GM23248 (cell line): ENCODE measurements at places on chromosomes 2 and 18. TPM values are rescaled to one million over a fixed set of nuclear protein-coding genes. Genes with fewer than 3 reads are reported as not detected.

DNA sequence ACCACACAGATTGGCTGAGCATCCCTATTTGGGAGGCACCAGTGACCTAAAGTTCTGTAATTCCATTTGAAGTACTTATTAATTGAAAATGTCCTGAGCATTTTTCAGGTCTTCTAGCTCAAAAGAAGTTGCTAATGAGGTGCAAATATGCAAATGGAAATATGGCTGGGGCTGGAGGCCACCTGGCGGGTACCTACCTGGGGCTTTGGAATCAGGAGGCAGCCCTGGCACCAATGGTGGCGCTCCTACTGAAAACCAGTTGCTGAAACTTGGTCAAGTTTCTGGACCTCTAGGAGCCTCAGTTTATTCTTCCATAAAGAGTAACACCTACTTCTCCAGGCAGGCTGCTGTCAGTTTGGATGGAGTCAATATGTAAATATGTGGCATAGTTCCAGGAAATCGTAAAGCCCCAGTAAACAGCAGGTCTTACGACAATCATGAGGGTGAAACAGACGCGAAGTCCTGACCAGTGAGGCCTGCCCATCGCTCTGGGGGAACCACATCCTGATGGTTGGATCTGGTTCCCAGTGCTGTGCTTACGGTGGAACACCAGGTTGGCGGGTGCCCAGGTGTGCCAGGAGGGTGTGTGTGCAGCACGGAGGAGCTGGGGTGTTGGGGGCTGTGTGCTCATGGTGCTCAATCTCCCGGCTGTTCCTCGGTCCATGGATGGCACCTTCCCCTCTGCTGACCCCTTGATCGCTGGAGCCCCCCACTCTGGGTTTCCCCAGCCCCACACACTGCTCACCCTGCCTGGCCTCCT, 186.1 kb downstream of the TWIST2 start:
- H3K27ac ChIP-seq: no peak overlapping the region
- H3K36me3 ChIP-seq: no peaks in the 10 kb centered on the region
- no peak overlapping the region for H3K4me3 ChIP-seq
- no peak for DNase-seq
- no peaks in the 10 kb centered on the region for H3K4me1 ChIP-seq
- H3K27me3 ChIP-seq: peaks cover 9% of the 10 kb centered on the region; the same call in 1 of the 2 replicates

INHBB gene
- 3.4 and 5.6 TPM in 2 replicates for total RNA-seq

CRYGB gene
- not detected in 2 replicates for total RNA-seq

GRCh38 chr2:42925742-42926433, 133.5 kb upstream of the HAAO start:
- peaks cover 72% of the 10 kb centered on the region for H3K4me1 ChIP-seq
- H3K27ac ChIP-seq: peak overlapping the region; percentile 99
- no peaks in the 10 kb centered on the region for H3K27me3 ChIP-seq
- DNase-seq: peak; percentile 65
- no peak overlapping the region for H3K4me3 ChIP-seq

DNA sequence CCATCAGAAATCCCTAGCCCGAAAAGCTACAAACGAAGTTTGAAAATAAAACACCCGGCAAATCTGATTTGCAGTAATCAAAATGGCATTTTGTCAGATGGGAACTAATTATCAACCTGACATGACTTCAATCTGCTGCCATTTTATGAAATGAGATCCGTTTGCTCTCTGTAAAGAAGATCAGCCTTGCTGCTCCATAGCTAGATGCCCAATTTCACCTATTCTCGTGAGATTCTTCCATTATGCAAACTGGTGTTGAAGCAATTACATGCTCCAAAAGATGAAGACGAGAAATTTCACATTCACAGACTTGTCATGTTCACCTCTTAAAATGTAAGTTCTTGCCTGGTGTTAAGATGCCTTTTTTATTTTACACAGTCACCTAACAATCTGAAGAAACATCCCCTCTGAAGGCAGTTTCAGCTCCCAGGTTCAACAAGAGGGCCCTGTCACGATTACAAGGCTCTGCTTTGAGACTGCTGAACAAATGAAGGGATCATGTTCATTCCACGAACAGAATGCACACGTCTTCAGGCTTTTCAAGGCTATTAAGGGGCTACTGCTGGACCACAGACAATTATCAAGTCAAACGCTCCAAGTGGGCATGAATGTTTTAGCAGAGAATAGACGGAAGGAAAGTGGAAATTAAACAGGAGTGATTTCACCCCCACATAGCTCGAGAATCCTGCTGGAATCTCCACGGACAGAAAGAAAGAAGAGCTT, 172.6 kb upstream of the PID1 start:
- H3K36me3 ChIP-seq: no peaks in the 10 kb centered on the region
- H3K27me3 ChIP-seq: no peaks in the 10 kb centered on the region
- peaks cover 31% of the 10 kb centered on the region for H3K4me1 ChIP-seq
- no peak for DNase-seq
- no peak overlapping the region for H3K4me3 ChIP-seq
- no peak overlapping the region for H3K27ac ChIP-seq

GRCh38 chr2:239688122-239688681, 287.4 kb upstream of the HDAC4 start:
- no peaks in the 10 kb centered on the region for H3K36me3 ChIP-seq
- no peak overlapping the region for H3K27ac ChIP-seq
- H3K27me3 ChIP-seq: peaks cover 8% of the 10 kb centered on the region; the same call in 1 of the 2 replicates
- no peak for DNase-seq

DNA sequence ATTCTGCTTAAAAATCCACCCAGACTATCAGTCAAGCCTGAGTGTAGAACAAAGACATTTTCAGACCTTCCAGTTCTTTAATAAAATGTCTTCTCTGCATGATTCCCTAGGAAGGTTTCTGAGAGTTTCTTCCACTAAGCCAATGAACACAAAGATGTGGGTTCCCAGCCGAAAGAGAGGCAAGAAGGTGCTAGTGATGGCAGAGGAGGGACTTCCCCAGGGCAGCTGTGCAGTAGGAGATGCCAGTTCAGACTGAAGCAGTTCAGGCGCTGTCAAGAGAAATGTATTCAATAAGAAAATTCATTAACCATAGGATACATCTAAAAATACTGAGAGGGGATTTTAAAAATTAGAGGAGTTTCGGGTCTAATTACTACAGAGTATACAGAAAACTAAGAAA, 83.3 kb downstream of the RND3 start:
- H3K27me3 ChIP-seq: no peaks in the 10 kb centered on the region
- no peaks in the 10 kb centered on the region for H3K36me3 ChIP-seq
- no peak overlapping the region for H3K27ac ChIP-seq
- H3K4me3 ChIP-seq: peak overlapping the region; percentile 63

DNA sequence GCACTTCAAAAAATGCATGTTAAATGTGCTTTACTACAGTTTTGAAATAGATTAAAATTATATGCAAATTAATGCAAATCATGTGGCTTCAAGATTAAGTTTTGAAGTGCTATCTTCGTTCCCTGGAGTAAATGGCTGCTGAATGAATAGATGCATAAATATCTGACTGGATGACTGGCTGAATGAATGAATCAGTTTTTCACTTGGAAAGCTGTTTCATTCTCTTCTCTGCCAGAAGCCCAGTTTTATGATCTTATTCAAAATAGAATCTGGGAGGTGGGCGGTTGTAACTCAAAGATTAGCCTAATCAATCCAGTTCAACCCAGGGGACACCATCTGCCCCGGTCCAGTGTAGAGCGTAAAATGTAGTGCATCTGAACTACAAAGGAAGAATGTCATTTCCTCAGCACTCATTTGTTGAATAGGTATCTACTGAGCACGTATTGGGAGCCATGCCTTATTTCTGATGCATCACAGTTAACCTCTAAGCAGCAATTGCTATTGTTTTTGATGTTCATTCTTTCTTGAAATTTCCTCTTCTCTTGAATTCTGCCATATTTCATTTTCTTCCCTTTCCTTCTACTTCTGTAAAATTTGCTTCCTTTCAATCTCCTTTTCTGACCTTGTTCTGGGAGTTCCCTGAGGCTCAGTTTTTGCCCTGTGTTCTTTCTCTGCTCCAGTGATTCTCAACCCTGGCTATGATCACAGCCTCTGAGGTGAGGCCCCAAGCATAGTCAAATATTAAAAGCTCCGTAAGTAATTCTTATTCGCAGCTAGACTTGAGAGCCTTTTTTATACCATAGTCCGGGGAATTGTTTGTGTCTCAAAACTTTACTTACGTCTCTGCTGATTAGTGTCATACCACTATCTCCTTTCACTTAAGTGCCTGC, 282.7 kb downstream of the PARD3B start:
- no peak overlapping the region for H3K4me3 ChIP-seq
- no peaks in the 10 kb centered on the region for H3K27me3 ChIP-seq
- H3K4me1 ChIP-seq: no peaks in the 10 kb centered on the region
- no peak overlapping the region for H3K27ac ChIP-seq
- DNase-seq: no peak

GRCh38 chr2:121076885-121077549, 208.0 kb downstream of the TFCP2L1 start:
- DNase-seq: peak; percentile 76
- no peaks in the 10 kb centered on the region for H3K27me3 ChIP-seq
- no peak overlapping the region for H3K4me3 ChIP-seq
- no peaks in the 10 kb centered on the region for H3K36me3 ChIP-seq
- no peak overlapping the region for H3K27ac ChIP-seq

CFAP65 gene
- not detected in 2 replicates for total RNA-seq

GRCh38 chr2:217622205-217623060, 380.4 kb downstream of the TNS1 start:
- H3K27ac ChIP-seq: no peak overlapping the region
- DNase-seq: peak; percentile 19
- H3K4me3 ChIP-seq: no peak overlapping the region
- H3K4me1 ChIP-seq: peaks cover 15% of the 10 kb centered on the region; the same call in 1 of the 2 replicates
- no peaks in the 10 kb centered on the region for H3K36me3 ChIP-seq

- H3K4me1 ChIP-seq: no peaks in the 10 kb centered on the region
- no peaks in the 10 kb centered on the region for H3K36me3 ChIP-seq
- no peaks in the 10 kb centered on the region; the same call in 1 of the 2 replicates for H3K27me3 ChIP-seq
- DNase-seq: no peak
Measured at GRCh38 chr2:29014331-29014730, 33.2 kb downstream of the TOGARAM2 start.

FSHR gene
- not detected in 2 replicates for total RNA-seq

GRCh38 chr18:37242091-37242490, 323.5 kb downstream of the CELF4 start:
- no peaks in the 10 kb centered on the region for H3K36me3 ChIP-seq
- H3K27me3 ChIP-seq: peaks cover 11% of the 10 kb centered on the region; the same call in 1 of the 2 replicates

- H3K27me3 ChIP-seq: no peaks in the 10 kb centered on the region
- H3K4me3 ChIP-seq: peak overlapping the region; percentile 17
- no peaks in the 10 kb centered on the region for H3K36me3 ChIP-seq
- H3K27ac ChIP-seq: peak overlapping the region; percentile 94
- peaks cover 34% of the 10 kb centered on the region for H3K4me1 ChIP-seq
Measured at GRCh38 chr2:191612496-191612895, 65.4 kb upstream of the NABP1 start.

DNA sequence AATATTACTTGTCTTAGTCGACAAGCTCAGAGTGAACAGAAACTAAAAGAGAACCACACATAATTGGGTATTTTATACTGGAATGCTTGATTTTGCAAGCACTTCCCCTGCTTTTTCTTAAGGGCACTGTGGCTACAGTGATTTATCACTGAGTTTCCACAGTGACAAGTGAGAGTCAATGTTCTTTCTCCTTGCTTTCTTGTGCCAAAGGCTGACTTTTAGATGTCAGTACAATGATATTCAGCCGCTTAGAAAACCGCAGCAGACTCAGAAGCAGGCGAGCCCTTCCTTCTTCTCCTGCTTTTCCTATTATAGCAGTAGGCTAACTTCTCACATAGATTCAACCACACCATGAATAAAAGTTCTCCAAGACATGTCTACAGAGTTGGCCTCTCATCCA, 1603.6 kb upstream of the NXPH2 start:
- no peaks in the 10 kb centered on the region for H3K36me3 ChIP-seq
- no peaks in the 10 kb centered on the region for H3K4me1 ChIP-seq
- no peaks in the 10 kb centered on the region for H3K27me3 ChIP-seq
- no peak overlapping the region for H3K27ac ChIP-seq

ALK gene
- total RNA-seq: under 0.01 TPM in 1 of 2 replicates, not detected in the other

CRYGD gene
- not detected in 2 replicates for total RNA-seq

GRCh38 chr2:28745876-28746275, 5.8 kb upstream of the PPP1CB start:
- H3K4me3 ChIP-seq: no peak overlapping the region
- H3K4me1 ChIP-seq: peaks cover 9% of the 10 kb centered on the region
- no peaks in the 10 kb centered on the region for H3K27me3 ChIP-seq
- no peaks in the 10 kb centered on the region for H3K36me3 ChIP-seq

GRCh38 chr2:127076924-127077323, 30.0 kb downstream of the BIN1 start:
- no peaks in the 10 kb centered on the region for H3K36me3 ChIP-seq
- no peak overlapping the region for H3K27ac ChIP-seq
- H3K4me3 ChIP-seq: no peak overlapping the region
- no peaks in the 10 kb centered on the region for H3K4me1 ChIP-seq
- no peaks in the 10 kb centered on the region for H3K27me3 ChIP-seq
- no peak for DNase-seq

HOXD1 gene
- total RNA-seq: 0.13 and 0.43 TPM in 2 replicates

DNA sequence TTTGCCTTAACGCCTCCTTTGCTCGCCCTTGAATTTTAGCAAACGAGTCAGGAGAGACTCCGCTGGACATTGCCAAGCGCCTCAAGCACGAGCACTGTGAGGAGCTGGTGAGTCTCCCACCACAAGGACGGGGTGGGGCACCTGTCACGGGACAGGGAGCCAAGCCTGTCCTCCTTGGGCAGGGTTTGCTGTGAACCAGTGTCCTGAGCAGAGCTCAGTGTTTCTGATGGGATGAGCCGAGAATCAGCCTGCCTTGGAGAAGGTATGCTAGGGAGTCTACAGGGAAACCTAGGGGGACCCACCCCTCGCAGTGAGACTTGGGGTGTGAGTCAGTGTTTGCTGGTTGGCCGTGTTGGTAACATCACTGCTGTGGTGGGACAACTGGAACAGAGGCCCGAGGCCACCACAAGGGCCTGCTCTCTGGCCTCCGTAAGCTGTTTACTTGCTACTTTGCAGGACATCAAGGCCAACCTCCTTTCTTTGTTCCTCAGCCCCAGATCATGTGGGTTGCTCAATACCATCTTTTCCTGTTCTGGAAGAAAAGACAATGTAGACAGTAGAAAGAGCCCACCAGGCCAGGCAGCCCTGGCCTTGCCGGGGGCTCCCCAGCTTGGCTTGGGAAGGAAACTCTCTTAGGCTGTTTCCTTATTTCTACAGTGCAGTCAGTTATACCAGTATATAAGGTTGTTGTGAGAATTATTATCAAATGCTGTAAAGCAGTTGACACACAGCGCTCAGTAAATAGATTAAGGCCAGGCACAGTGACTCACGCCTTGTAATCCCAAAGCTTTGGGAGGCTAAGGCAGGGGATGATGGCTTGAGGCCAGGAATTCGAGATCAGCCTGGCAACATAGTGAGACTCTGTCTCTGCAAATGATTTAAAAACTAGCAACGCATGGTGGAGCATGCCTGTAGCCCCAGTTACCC, 42.4 kb downstream of the ITGB1BP1 start:
- peak overlapping the region; percentile 97 for H3K27ac ChIP-seq
- peak; percentile 95 for DNase-seq
- H3K36me3 ChIP-seq: peaks cover 35% of the 10 kb centered on the region
